ENCODE measurements at places on chromosomes 7 and 10.

DNA sequence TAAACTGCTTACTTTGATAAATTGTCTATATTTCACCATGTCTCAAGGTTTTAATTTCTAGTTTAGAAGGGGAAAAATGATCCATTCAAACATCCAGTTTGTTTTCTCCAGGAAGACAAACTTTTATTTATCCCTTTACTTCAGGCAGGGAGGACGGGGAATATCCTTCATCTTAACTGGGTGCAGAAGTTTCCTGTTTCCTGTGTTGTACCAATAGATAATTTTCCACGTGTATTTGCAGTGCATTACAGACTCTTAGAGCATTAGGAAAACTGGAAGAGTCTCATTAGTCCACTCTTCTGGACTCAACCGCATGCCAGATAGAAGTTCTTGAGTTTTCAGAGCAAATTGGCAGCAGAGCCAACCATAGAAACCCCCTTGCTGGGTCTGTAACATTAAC is 39.4 kb upstream of the PIP4K2A start:
- no peak for DNase-seq

- DNase-seq = no peak
Measured at GRCh38 chr7:68682910-68683309, 915.4 kb upstream of the AUTS2 start.

DNA sequence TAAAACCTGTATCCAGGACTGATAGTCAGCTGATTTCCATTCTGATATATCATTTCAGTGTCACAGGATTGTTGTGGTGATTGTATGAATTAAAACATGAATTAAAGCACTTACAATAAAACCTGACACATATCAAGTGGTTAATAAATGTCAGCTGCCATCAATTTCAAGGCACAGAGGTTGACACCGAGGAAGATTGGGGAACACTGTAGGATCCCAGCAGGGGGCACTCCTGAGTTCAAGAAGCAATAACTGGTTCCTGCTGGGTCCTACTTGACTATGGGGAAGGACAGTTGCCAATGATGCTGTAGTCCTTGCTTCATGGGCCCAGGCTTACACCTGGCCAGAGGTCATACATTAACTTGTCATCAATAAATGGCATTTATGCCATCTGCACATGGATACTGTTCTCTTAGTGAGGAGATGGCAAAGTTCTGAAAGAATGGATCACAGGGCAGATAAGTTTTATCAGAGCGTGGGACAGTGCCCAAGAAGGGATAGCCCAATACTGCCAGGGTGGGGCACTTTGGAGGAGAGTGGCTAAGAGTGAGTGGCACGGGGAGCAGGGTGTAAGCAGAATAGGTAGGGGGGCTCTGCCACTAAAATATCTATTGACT is 24.1 kb downstream of the FZD1 start:
- DNase-seq = no peak

- no peak for DNase-seq
Measured at GRCh38 chr7:14424675-14425074, 435.2 kb upstream of the ETV1 start.

- DNase-seq = no peak
Measured at GRCh38 chr7:67636348-67637022, 639.9 kb downstream of the TYW1 start.

Data from nucleus accumbens (tissue), 56 donors.